NCI-H2107 (cell line): ENCODE measurements at places on chromosomes 2 and 18.

DNA sequence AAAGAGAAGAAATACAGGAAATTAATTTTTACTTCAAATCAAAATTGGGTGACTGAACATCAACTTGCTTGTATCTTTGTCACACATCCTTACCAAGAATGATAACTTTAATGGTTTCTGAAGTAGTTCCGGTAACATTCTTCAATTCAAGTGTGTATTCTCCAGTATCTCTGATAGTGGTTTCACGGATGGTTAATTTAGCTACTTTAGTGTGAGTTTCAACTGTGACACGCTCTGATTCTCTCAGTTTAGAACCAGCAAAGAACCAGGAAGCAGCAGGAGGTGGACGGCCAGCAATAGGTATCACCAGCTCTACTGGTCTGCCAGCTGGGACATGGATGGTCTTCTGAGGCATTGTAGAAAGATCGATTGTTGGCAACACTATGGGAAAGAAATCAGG, 62.3 kb downstream of the PLEKHA3 start:
- DNase-seq = no peak

DNA sequence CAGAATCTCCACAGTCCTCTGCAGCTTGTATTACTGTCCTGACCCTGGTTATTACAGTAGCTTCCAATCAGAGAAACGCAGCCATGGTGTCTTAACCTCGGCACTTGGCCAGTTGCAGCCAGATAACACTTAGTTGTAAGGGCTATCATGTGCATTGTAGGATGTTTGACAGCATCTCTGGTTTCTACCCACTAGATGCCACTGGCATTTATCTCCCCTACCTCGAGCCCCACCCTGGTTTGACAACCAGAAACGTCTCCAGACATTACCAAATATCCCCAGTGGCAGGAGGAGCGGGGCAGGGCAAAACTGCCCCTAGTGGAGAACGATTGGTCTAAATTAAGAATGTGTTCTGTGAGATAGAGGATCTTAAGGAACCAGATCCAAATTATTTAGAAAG, 13.1 kb downstream of the DSG2 start:
- no peak for DNase-seq

DNA sequence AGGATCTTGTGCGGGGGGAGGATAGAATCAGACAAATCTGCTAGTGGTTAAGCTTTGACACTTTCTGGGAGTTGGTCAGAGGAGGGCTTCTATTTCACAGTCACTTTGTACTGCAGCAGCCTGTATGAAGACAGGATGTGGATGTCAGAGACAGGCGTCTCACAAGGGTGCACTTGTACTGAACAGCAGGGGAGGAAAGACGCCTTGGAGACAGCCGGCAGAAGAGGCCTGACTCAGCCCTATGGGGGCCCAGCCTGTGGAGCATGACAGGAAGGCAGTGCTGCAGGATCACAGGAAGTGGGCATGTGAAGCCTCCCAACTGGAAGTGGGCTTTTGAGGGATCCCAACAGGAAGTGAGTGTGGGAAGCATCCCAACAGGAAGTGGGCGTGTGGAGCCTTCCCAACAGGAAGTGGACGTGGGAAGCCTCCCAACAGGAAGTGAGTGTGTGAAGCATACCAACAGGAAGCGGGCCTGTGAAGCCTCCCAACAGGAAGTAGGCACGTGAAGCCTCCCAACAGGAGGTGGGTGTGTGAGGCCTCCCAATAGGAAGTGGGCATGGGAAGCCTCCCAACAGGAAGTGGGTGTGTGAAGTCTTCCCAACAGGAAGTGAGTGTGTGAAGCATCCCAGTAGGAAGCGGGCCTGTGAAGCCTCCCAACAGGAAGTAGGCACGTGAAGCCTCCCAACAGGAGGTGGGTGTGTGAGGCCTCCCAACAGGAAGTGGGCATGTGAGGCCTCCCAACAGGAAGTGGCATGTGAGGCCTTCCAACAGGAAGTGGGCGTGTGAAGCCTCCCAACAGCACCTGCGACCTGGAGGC, 212.3 kb downstream of the SNTG2 start:
- no peak for DNase-seq

DNA sequence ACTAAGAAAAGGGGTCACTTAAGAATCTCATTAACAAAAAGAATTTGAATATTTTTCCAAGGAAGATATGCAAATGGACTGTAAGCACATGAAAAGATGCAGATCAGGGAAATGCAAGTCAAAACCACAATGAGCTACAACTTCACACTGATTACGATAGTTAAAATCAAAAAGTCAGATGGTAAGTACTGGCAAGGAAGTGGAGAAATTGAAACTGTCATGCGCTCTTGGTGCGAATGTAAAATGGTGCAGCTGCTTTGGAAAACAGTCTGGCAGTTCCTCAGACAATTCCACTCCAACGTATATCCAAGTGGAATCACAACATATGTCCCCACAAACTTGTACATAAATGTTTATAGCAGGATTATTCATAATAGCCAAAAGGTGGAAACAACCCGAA, 81.4 kb downstream of the MSH2 start:
- DNase-seq = no peak

DNA sequence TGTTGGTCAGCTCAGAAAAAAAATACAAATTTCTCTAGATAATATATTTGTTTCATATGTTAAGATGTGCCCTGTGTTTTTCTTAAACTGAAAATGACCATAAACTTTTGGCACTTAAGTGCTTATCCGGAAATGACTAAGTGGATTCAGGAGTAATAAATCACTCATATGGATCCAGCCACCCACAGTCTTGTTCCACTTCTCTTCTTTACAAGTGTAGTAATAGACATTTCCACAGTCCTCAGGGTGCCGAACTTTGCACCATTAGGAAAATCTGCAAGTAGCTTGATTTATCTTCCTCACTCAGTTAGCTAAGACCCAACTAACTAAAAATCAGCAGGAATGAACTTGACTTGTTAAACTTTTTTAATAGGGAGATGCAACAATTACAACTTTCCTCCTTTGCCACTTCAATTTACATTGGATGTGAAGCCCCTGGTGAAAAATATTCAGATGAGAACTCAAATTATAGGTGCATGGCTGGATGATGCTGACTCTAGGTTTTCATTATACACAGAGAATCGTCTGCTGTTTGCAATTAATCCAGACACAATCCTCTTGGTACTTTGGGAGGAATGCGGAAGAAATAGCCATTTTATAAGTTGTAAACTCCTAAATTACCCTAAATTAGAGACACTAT, 322.5 kb downstream of the ARHGAP15 start:
- no peak for DNase-seq

DNA sequence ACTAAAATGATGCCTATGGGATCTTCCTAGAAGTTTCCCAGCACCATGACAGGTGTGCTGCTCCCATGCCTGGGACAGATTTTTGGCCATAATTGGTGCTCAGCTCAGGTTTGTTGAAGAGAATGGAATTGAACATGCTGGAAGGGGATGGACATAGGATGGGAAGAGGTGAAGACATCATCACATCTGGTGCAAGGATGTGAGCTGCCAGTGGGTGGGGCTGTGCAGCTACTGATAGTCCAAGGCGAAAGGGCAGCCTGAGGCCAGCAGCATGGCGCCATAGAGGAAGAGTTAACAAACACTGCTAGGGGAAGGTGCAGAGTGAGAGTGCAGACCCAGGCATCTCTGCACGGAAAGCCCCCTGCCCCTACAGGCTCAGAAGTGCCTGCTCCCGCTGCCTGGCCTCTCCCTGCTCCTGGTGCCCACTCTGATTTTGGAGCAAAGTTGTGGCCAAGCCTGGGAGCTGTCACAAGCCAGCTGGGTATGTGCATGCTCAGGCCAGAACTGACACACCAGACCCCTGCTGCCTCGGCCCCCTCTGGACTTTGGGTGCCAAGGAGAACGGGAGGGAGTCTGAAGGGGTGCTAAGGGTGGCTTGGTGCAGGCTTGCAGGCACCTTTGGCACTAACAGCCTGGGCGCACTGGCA, 178.6 kb downstream of the ZBTB7C start:
- DNase-seq = peak; percentile 79

DNA sequence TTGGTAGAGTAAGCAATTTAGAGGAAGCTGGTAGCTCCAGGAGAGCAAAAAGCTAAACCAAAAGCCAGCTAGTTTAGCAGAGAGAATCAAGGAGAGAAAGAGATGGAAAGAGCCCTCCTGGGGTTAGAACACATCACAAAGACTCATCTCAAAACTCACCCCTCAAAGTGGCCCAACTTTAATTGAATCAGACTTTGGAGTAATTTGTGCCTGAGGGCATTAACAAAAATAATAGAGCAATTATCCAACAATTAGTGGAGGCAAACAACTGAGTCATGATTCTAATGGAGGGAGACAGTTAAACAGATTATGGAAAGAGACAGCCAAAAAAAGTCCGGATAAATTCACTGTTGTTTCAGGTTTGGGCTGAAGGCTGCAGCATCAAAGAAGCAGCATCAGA, 417.4 kb downstream of the KCNJ3 start:
- DNase-seq = no peak

DNA sequence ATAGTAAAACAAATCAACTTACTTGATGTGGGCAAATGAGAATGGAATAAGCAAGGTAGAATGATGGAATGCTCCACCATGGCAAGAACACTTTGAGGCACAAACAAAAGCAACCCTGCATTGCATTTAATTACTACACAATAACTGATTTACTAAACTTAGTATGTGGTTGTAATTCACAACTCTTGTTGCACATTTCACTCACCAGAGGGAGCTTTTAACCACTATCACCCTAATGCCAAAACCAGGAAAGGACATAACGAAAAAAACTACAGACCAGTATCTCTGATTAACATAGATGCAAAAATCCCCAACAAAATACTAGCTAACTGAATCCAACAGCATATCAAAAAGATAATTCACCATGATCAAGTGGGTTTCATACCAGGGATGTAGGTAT, 659.8 kb downstream of the CPS1 start:
- no peak for DNase-seq

- DNase-seq = no peak
These were observed 112.8 kb downstream of the GULP1 start for GRCh38 chr2:188404341-188405004.

DNA sequence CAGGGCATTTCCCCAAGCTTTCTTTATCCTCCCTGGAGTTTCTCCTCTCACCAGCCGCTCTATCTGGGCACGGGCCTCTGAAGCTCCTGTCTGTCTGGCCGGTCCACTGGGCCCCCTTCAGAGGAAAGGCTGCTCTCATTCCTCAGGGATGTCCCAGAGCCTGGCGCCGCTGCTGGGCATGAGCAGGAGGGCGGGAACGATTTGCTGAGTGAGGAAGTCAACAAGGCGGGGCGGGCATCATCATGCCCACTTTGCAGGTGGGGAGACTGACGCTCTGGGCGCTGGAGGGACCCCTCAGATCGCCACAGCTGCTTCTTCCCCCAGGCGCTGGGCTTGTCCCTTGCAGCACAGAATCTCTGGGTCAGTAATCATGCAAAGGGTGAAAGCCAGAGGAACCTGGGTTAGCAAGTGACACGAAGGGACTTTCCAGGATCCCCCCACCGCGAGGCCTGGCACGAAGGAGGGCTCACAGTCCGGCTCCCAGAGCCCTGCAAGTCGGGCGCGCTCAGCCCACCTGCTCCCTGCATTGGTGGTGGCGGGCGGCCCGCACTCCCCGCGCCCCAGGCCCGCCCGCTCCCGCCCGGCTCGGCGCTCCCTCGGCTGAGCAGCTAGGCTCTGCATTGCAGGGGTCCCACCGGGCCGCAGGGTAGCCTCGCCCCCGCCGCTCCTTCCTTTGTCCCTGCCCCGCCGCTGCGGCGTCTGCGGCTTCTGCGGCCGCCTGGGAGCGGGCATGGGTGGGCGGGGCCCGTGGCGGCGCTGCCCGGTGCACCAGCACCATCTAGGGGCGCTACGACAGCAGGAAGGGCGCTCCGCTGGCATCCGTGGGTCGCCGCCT, 157.8 kb downstream of the CYRIA start:
- peak; percentile 10 for DNase-seq

GRCh38 chr2:46893269-46893939, 22.2 kb downstream of the MCFD2 start:
- DNase-seq = no peak

- DNase-seq = no peak
These were observed 4.5 kb downstream of the ATIC start for GRCh38 chr2:215316336-215316735.

GRCh38 chr2:232315923-232316299, 62.6 kb upstream of the ALPP start:
- no peak for DNase-seq

GRCh38 chr2:100978582-100979191, 23.4 kb upstream of the RPL31 start:
- no peak for DNase-seq

GRCh38 chr2:168705534-168706470, 96.6 kb upstream of the NOSTRIN start:
- DNase-seq = no peak

- no peak for DNase-seq
These were observed 136.4 kb downstream of the THSD7B start for GRCh38 chr2:136901732-136902131.

DNA sequence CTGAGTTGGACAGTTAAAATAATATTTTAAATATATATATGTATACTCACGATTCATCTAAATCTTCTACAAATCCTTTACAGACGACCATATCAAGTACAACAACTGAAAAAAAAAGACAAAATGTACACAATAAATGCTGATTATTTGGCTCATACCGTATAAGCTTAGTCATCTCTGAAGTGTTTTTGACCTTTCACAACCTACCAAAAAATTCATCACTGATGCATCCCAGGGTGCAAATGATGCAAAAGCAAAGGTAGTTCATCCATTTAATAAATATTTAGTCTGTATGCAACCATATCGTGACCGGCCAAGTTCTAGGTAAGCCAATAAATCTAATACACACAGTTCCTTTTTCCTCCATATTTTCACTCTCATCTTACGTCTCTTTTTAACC, 1.1 kb downstream of the TMX3 start:
- DNase-seq = no peak

DNA sequence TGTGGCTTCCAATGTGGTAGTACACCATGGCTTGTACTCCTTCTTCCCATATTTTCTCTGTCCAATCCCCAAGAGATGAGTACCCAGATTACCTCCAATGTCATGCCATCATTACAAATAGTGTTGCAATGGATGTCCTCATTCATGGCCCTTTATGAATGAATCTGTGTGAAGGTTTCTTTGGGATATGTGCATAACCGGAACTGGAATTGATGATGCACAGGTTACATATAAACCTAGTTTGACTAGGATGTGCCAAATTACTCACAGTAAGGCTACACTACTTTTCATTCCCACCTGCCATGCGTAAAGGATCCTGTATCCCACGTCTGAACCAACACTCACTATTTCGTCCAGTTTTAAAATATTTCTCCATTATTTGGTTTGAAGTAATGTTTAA, 173.9 kb upstream of the CXCR4 start:
- DNase-seq = no peak

DNA sequence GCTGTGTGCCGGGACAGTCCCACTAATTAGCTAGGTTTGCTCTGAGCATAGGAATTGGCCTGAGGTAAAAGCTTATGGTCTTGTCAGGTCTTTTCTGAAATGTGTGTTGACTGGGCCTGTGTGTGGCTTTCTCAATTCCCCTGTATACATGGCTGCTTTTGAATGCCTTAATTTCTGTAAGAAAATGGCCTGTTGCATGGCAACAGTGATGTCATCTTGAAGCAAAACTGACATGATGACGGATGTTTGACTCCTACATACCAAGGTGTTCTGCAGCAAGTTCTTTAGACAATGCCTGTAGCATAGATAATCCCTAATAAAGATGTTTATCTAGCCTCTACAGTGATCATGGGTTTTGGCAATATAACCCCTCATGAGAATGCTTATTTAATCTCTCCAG, 198.5 kb downstream of the OTX1 start:
- DNase-seq = no peak

- no peak for DNase-seq
These were observed 226.1 kb downstream of the ANKRD30B start for GRCh38 chr18:14974088-14974487.

- no peak for DNase-seq
These were observed 528.8 kb downstream of the CPS1 start for GRCh38 chr2:211085056-211085680.

GRCh38 chr2:120345608-120346007, 328 bp upstream of the INHBB start:
- DNase-seq = no peak
